ENCODE measurements at places on chromosomes 13 and 19. TPM values are rescaled to one million over a fixed set of nuclear protein-coding genes. Genes with fewer than 3 reads are reported as not detected.

The IQCN gene
- 0.54 TPM for total RNA-seq

- DNase-seq = no peak
Measured at GRCh38 chr13:43785650-43786471, 911 bp downstream of the ENOX1 start.

DNA sequence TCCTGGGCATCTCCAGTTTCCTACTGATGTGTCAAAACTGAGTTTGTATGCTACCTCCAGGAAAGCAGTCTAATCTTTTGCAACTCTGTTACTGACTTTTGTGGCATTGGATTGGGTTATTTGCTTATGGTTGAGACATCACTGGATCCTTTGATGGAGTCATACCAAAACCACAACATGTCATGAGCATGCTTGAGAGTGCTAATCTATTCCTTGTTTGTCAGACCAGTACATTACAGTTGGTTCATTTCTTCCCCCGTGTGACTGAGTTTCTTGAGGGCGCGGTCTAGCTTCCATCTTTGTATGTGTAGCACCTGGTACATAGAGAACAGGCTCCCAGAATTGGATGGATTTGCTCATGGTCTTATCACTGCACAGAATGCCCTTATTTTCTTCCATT is 43.2 kb downstream of the SUGT1 start:
- peak; percentile 3 for DNase-seq

The TSSK6 gene
- 2.9 TPM for total RNA-seq

GRCh38 chr19:6739883-6740588 is 556 bp downstream of the TRIP10 start:
- no peak for DNase-seq

The RNF225 gene
- total RNA-seq = 0.27 TPM

The PNMA8A gene
- 0.88 TPM for total RNA-seq

DNA sequence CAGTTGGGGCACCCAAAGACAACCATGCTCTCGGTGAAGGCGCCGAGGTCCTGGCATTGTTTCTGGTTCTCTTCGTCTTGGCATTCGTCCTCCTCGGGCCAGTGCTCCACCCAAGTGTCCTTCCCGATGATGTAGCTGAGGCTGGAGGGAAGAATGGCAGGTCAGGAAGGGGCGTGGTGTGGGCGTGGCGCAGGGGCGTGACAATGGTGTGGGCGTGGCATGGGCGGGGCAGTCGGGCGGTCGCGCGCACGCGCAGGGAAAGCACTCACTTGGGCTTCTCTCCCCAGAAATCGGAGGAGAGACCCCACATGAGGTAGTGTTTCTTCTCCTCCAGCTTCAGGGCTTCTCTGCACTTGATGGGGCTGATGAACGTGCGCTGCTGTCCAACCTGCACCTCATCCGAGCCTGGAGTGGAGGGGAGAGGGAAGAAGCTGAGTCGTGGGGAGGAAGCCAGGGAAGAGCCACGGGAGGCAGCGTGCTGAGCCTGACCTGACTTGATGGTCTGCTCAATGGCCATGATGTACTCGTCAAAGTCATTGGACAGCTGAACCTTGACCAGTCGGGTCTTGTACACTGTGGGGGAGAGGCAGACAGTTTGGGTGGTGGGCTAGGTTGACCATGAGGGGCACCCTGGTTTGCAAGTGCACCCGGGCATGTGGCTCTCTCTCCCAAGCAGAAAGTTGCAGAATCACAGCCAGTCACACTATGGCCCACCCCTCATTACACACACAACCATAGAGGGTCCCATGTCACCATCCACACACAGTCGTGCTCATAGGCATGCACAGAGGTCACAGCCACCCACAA is 8.1 kb upstream of the TNFSF14 start:
- no peak for DNase-seq
